ENCODE measurements at places on chromosomes 12 and 14.

- no peak for DNase-seq
Observed at GRCh38 chr14:68552602-68553001, 240.3 kb downstream of the ZFP36L1 start.

- DNase-seq = no peak
Observed at GRCh38 chr14:37447883-37448391, 147.1 kb downstream of the FOXA1 start.

GRCh38 chr12:123559468-123559867 is 24.9 kb upstream of the TMED2 start:
- no peak for DNase-seq

DNA sequence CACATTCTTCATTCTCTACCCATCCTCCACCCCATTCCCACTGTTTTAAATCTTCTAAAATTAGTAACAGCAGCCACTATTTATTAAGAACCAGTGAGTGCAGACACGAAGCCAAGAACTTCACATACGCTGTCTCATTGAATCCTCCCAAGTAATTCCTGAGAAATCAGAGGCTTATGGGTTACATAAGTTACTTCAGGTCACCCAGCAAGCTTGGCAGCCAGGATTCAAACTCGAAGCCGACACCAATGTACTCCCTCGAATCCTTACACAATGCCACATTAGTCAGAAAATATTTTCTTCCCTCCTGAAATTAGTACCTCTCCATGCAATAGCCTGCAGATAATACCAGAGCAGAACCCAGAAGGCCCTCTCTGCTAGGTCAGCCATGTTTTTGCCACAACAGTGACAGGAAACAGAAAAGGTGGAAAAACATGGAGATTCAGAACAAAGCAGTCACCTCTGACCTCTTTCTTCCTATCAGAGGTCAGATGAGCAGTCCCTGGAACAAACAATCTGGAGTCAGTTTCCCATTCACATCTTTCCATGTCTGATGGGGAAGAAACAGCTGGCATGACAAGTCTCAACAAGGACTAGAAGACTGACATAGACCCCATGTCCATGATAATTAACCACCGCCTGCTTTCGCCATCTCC is 16.4 kb downstream of the NID2 start:
- DNase-seq = no peak

DNA sequence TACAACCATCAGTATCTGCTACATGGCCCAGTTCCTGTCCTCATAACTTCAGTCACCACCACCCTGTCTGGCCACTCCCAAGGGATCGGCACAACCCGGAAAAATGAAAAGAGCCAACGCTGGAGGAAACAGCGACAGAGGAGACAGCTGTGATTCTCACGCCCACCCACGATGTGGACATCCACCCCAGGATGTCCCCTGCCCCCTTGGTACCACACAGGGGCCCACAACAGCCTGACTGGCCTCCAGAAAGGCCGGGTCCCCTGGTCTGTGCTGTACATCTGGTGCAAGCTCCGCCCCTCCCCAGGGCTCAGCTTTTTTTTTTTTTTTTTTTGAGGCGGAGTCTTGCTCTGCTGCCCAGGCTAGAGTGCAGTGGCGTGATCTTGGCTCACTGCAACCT is 12.5 kb downstream of the RPS6KL1 start:
- DNase-seq = no peak

GRCh38 chr12:101040936-101041335 is 169.1 kb downstream of the SLC5A8 start:
- no peak for DNase-seq

GRCh38 chr14:44979740-44980356 is 17.9 kb downstream of the TOGARAM1 start:
- DNase-seq = no peak

All from HAP-1 (cell line).